ENCODE measurements at places on chromosomes 5 and 9.

GRCh38 chr9:128703616-128704355 is 1.5 kb downstream of the PKN3 start:
- no peak for DNase-seq

DNA sequence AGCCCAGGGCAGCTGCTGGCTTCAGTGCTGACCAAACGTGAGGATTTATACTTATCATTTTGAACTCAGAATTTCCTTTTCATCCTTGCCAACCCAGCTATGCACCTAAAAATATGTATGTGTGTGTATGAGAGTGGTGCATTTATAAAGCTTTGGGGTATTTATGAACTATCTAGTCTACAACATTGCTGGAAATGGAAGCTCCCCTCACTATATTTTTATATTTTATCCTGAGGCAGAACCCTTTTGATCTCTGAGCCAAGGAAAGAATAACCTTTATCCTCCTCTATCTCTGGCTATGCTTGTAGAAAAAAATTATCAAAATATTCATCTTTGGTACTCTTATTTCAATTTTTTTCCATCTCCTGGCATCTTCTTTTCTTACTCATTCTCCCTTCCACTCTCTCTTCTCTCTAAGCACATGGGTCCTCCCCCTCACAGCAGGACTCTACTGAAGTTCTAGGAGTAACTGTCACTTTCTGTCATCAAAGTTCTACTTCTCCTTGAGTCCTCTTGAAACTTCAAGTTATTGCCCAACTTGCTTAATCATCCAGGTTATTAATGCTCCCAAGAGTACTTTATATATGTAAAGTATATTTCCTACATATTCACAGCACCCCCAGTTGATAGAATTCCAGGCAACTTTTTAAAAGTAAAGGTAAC is 190.9 kb downstream of the HINT1 start:
- DNase-seq: no peak

GRCh38 chr9:100167176-100167575 is 68.1 kb downstream of the INVS start:
- DNase-seq: no peak

- no peak for DNase-seq
Observed at GRCh38 chr9:127776195-127776923, 2.1 kb downstream of the SH2D3C start.

DNA sequence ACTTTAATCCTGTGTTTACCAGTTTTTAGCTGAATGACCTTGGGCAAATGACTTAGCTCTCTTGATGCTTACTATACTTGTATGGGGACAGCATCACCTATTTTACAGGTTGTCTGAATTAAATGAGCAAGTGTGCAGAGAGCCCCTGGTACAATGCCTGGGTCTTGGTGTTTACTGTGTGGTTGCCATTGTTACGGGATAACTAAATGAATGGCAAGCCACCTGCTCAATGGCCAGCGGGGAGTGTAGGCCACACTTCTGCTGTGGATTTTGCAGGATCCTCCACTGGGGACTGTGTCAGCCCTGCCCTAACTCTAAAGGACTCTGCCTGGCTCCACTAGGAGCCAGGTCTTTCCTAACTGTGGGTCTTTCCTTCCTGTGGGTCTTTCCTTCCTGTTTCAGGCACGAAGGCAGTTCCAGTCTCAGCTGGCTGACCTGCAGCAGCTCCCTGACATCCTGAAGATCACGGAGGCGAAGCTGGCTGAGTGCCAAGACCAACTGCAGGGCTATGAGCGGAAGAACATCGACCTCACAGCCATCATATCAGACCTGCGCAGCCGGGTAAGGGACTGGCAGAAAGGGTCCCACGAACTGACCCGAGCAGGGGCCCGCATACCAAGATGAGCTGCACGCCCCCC is 10.3 kb upstream of the GLE1 start:
- peak; percentile 71 for DNase-seq

- no peak for DNase-seq
Observed at GRCh38 chr9:92735636-92736562, 28.7 kb downstream of the BICD2 start.

DNA sequence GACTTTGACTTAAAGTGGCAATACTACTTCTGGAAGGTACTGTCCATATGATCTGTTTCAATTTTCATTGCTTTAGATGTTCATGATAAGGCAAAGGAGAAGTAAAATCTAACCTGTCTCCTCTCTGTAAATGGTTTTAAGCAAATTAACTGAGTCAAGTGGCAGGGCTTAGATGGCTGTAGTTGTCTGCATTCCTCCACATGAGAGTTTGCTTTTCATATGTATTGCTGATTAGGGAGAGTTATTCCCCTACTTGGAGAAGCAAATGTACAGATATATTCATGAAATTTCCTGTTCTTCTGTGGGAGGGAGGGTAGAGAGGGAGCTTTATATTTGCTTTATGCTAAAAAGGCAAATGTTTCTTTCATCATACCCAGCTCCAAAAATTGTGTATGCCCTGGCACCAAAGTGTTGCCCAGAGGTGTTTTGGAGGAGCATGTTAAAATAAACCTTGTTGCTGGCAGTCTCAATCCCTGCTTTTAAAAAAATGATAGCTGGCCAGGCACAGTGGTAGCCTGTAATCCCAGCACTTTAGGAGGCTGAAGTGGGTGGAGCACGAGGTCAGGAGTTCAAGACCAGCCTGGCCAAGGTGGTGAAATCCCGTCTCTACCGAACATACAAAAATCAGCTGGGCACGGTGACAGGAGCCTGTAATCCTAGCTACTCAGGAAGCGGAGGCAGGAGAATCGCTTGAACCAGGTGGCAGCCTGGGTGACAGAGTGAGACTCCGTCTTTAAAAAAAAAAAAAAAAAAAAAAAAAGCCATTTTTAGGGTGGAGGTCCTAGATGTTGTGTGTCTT is 3.5 kb upstream of the LRRTM2 start:
- DNase-seq: no peak

DNA sequence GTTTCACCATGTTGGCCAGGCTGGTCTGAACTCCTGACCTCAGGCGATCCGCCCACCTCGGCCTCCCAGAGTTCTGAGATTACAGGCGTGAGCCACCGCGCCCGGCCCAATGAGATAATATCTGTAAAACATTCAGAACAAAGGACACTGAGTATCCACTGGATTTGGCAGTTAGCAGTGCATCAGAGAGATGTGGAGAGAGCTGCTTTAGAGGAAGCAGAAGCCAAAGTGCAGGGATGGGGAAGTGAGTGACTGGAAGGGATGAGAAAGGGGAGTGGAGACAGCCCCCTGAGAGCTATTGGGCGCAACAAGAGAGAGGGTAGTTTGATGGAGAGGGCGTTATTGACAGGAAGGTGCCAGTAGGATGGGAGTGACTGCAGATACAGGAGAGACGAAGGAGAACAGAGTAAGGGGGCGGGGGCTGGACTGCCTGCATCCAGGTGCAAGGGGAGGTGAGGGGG is 157.5 kb upstream of the SHB start:
- DNase-seq: no peak

- DNase-seq: no peak
Observed at GRCh38 chr5:148623101-148623500, 31.2 kb downstream of the HTR4 start.

DNA sequence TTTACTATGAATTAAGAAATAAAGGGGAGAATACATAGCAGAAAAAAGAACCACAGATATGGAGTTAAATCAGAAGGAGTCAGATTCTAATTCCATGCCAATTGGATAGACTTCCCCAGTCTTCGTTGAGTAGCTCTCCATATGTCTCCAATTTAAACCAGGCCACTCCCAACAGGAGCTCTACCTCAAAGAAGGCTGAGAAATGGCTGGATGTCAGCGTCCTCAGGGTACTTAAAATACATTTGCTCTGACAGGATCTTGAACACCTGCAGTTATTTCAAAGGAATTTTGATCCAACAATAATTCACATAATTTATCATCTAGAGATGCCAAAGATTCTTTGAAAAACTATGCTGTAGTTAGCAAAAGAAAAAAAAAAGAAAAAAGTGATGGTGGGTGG is 133.9 kb upstream of the FBN2 start:
- DNase-seq: peak; percentile 44

DNA sequence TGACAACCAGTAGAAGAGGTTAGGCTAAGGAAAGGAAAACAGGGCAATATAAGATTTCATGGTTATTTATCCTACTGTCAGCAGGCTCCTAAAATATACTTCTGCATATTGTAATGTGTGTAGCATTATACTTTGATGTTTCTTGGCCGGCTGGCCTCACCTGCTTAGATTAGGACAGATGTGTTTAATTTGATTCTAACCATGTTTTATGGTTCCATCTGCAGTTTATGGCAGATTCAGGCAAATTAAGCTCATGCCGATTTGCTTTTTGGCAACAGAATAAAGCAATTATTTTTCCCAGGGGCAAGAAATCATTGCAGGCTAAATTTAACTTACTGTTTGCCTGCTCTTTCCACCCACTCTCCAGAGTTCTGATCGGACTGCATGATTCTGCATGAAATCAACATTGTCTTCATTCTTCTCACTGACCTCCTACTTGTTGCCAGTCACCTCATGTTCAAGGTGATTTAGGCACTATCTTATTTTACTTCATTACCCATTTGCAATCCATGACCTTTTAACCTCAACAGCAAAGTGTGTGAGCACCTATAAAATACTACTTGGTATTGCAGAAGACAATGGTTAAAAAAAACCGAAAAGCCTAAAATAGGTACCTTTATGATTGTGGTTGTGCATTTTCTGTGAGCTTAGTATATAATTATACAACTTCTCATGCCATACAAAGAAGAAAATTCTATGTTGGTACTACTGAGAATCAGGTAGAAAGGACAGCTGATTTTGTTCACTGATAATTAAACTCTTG is 125.2 kb downstream of the EDIL3 start:
- DNase-seq: no peak

Measured in left hindlimb (tissue), 1 donor.